ENCODE measurements at places on chromosomes 2 and 18. TPM values are rescaled to one million over a fixed set of nuclear protein-coding genes. Genes with fewer than 3 reads are reported as not detected.

Gene YPEL5
- total RNA-seq, result 50.2 TPM

- no peak for DNase-seq
Observed at GRCh38 chr2:70986499-70987189, 8.0 kb downstream of the TEX261 start.

DNA sequence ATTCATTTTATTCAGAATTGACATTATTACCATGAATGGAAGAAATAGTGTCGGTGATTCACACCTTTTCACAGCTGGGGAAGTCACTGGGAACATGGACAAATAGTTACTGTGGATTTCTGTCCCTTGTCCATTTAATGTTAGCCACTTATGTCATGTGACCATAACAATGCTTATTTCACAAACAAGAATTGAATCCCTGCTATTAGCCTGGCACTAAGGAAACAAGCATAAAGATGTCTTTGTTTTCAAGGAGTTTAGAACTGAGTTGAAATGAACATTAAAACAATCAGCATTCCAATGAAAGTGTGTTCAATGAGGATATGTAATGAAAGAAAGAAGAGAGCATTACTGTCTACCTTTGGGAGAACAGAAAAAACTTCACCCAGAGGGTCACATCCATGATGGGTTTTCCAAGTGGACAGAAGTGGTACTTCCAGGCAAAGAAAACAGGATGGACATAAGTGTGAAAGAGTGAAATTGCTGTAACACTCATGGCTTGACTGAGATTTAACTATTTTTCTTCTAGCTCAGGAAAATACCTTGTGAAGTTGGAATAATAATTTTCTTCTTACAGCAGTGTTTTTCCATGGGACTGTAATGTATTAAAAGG, 324.5 kb upstream of the UBE2E3 start:
- no peak for DNase-seq

- no peak for DNase-seq
Observed at GRCh38 chr2:28544405-28544921, 48.6 kb downstream of the PLB1 start.

- no peak for DNase-seq
Observed at GRCh38 chr18:48813833-48814489, 136.8 kb downstream of the SMAD7 start.

DNA sequence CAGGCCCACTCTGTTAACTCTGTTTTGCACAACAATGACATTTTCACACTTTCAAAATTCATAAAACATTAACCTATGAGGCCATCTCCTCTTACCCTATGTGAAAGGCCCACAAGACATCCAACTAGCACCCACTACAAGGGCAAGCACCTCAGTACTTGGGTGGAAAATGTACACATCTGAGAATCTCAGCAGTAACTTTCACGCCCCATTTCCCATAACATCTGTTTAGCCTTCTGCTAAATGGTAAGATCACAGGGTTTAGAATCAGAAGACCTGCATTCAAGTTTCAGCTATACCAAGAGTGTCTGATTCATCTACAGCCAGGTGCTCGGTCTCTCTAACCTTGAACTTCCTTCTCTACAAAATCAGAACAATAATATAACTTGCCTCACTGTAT, 89.2 kb downstream of the SP100 start:
- DNase-seq, result no peak

Gene ST6GAL2
- total RNA-seq, result not detected

Gene DLGAP1
- total RNA-seq, result 1.8 TPM

DNA sequence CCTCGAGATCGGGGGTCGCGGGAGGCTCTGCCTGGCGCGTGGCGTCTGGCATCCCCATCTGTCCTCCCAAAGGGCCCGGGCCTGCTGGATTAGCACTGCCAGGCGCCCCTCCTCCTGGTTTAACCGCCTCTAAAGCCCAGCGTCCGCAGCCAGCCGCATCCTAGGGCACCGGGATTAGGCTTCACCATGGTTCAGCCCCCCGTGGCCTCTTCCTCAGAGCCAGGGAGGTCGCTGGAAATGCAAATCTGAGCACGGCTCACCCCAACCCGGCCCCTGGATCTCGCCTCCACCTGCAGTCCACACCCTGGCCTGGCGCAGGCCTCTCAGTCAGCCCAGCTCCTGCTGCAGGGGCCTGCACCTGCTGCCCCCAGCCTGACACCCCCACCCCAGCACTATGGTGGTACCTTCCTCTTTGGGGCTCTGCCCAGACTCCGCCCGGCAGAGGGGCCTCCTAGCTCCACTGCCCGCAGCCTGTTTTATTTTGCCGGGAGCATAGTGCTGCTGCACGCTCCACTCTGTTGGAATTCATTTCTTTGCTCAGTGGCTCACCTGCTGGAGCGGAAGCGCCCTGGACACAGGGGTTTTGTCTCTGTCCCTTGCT, 13.2 kb downstream of the PRELID3A start:
- DNase-seq, result no peak

- no peak for DNase-seq
Observed at GRCh38 chr2:12619975-12620374, 96.8 kb upstream of the TRIB2 start.

DNA sequence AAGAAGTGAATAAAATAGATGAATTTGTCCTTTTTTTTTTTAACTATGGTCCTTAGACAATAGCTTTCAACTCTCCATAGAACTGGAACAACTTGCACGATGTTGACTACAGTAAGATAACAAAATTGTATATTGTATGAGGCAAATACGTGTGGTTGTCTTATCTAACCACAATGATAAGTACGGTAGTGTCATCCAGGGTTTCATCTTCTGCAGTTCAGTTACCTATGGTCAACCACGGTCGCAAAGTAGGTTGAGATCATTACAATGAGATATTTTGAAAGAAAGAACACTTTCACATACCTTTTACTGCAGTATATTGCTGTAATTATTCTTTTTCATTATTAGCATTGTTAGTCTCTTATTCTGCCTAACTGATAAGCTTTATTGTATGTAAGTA, 295.2 kb downstream of the PARD3B start:
- no peak for DNase-seq

DNA sequence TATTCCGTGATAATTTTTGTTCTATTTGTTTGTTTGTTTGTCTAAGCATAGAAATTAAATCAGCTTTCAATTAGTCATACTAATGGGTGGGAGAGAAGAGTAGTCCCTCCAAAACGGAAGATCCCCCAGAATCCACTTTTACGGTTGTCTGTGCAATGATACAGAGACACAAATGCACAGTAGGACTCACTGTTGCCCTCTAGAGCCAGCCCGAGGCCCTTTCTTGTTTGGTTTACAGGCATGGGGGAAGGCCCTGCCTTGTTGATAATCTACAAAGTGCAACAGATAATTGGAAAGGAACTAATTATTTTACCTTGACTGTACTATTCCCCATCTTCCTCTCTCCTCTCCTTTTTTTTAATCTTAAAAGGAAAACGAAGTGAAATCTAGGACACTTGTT, 121.1 kb downstream of the ACOXL start:
- peak; percentile 42 for DNase-seq

DNA sequence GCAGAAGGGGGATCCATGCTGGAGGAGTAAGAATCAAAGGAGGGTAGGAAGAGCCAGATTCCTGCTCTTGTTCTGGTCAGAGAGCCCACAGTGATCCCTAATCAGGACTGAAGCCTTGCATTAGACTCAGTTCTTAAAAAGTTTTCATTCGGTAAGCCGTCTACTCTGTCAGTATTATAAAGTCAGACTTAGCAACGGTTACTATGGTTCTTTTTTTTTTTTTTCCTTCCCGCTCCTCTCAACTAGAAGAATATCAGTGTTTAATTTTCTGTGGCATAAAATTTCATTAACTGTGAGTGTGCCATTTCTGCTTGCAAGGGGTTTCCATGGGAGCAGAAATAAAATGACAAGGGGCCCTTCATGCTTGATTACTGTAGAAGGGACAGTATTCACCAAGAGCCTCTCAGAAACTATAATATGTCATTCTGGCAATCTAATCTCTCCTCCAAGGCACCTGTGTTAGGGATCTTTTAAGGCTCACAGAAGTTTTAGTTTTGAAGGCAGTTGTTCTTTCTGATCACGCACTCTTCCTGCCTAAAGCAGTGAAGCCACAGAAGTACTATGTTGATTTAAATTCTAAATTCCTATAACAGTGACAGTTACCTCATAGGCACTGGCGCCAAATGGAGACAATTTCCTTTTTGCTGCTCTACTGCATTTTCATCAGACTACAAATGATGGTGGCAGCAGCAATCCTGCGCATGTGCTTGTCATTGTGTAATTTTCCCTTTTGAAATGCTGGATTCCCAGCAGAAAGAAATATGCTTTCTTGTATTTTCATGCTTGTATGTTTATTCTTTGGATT, 57.0 kb downstream of the OSBPL6 start:
- no peak for DNase-seq

Gene OSBPL6
- 11.9 TPM for total RNA-seq

Gene SULT1C2
- not detected for total RNA-seq

DNA sequence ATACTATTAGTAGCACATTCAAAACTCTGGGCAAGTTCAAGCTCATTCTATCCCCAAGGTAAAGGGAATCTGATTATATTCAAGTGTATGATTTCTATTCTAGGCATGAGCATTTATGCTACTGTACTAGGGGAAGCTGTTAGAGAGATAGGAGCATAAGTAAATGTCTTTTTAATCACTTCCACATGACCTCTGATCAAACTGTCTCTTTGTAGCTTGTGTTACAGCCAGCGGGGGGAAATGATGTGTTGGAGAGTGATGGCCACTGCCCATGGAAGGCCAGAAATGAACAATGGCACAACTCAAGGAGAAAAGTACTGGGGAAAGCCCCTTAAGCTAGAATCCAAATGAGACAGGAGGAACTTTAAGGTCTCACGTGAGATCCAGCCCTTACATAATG, 894.9 kb upstream of the CDH2 start:
- no peak for DNase-seq

DNA sequence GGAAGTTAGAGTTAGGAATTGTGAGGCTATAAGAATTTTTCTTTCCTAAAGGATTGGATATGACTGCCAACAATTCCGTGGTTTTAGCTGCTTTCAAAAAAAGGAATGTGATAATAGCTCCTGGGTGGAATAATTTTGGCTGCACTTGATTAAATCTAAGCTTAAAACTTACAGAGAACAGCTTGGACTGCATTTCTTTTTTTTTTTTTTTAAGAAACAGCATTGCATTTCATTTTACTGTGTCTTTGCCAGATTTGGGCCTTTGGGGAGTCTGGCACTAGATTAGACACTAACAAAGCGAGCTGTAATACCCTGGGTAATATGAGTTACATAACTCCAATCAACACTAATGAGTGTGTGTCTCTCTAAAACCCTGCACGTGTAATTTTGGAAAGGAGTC, 37.8 kb upstream of the ZNF397 start:
- DNase-seq, result no peak

DNA sequence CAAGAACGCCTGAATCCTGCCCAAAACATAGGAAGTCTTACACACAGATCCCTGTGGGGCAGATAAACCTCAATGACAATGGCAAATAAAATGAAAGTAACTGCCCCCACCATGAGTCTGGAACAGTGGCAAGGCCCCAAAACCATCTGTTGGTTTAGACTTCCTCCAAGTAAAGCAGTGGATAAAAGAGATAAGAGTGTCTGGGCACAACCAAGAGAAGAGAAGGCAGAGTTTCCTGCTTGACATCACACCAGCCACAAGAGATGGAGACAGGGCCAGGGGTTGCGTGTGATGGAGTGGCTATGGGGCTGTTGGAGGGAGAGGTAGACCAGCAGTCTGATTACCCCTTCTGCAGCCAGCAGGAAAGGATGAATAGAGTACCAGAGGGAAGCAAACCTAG, 212.1 kb upstream of the POU3F3 start:
- DNase-seq, result no peak

Gene ARMC9
- 8.9 TPM for total RNA-seq

DNA sequence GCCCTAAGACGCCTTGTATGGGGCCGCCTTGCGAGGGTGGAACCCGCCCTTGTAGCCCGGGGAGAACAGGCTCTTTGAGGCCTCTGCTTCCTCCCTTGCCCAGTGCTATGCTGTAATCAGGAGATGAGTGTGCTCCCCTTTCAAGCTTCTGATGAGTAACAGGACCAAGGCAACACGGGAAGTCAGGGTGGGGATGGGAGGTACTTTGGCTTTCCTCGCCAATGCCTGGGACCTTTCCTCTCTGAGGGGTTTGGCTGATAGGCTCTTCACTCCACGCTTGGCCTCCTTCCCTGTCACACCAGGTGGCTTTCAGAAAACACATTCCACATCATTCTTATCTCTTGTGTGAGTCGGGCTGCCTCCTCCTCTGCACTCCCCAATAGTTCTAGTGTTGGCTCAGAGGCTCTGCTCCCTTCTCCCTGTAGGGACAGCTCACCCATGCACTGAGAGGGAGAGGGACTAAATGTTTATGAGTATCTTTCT, 223.7 kb upstream of the TRIB2 start:
- no peak for DNase-seq

Gene NCKAP1
- total RNA-seq, result 201 TPM

DNA sequence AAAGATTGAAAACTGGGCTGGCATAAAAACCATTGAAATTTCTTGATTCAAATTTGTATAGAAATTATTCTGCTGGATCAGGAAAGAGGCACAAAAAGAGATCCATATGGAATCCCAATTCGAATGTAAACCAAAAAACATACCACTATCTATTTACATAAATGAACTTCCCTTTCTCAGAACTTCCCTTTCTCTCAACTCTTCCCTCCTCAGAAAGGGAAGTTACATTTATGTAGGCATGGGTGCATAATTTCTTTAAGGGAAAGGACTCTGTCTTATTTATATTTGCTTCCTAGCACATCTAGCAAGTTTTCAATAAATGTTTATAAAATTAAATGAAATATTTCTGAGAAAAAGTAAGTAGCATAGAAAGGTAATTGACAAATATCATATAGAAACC, 398.1 kb upstream of the ATP5MC3 start:
- DNase-seq, result no peak

- DNase-seq, result no peak
Observed at GRCh38 chr2:236028066-236028465, 140.1 kb downstream of the GBX2 start.

DNA sequence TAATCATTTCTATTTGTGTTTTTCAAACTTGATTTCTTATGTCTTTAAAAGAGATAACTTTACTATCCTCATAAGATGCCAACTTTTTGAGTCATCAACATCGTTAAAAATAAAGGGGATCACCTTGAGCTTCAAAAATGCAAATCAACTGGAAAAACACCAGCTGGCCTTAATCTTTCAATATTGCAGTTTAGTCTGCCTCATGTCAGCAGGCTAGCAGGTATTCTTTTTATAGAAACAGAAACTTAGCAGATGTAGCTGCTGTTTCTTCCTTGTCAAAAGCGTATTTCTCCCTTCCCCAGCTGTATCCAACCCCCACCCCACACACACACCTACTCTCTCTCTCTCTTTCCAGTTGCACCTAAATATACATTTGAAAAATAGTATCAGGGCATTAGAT, 154.1 kb upstream of the ZNF804A start:
- DNase-seq, result no peak

Gene UGT1A6
- total RNA-seq, result not detected

Gene LINC00305
- total RNA-seq, result not detected

DNA sequence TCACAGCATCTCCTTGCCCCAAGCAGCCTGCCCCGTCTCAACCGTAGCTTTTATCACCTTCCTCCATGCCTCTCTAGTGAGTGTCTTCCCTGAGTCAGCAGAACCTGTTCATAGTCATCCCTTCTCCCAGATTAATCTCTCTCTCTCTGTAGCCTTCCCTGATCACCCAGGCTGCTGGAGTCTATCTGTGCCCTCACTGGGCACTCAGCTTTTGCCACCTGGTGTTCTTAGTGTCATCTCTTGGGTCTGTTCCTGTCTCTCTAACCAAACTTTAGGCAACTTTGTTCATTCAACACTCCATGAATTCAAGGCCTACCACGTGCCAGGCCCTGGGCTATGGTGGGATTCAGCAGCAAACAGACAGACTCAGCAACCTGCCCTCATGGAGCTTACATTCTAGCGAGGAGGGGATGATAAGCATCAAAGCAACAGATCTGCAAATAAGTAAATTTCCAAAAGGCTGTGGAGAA, 159.1 kb downstream of the SMAD7 start:
- no peak for DNase-seq
